Stimulated activated CD4-positive, alpha-beta T cell treated with anti-CD3 and anti-CD28 coated beads, Interleukin-12 subunit alpha, Interleukin-12 subunit beta, amount 100 ng/mL, for 4 hours (primary cell): ENCODE measurements at places on chromosomes 6 and 20.
A peak's percentile ranks its signal among the peaks of the same experiment; 100 is the strongest.

DNA sequence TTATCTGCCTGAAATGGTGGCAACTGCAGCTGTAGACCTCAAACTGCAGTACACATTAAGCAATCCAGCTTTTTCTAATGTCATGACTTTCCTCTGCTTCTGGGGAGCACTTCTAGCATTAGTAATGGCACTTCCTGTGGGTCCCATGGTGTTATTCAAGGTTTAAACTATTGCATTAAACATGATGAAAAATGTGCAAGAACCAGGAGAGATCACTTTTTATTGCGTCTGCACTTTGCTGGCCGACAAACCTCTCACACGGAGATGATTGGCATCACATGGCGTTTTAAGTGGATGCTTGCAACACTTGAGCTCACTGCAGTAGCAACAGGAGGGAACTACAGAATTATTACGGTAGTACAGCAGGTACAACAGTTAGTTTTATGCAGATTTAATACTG lies 148.4 kb downstream of the HIVEP2 start:
- DNase-seq, result no peak

DNA sequence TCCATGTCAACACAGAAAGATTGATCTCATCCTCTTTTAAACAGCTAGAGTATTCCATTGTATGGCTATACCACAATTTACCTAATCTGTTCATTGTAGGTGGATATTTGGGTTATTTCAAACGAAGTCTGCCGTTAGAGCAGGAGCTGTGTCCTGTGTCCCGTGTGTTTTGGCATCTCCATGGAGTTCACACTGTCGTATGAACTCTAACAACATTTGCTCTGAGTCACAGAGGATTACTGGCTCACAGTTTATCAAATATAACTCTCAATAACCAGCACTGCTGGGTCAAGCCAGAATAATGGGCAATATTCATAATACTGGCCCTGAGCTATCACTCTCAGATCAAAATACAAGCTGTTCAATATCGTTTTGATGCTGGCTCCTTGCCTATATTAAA lies 16.4 kb downstream of the TRAM2 start:
- DNase-seq, result no peak

DNA sequence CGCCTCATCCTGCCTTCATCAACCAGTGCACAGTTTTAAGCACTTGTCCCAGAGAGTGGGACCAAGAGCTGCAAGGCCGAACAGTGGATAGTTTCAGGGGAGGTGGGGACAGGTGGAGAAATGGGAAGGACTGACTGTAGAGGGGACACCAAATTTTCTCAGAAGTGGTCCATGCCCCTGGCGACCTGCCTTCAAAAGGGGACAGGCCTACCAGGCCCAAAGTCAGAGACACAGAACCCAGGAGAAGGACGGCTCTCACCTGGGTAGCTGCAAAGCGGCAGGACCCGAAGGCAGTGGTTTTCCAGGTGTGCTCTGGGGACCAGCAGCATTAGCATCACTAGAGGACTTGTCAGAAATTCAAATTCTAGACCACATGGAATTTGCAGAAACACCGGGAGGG lies 5.8 kb downstream of the TFEB start:
- DNase-seq, result no peak

DNA sequence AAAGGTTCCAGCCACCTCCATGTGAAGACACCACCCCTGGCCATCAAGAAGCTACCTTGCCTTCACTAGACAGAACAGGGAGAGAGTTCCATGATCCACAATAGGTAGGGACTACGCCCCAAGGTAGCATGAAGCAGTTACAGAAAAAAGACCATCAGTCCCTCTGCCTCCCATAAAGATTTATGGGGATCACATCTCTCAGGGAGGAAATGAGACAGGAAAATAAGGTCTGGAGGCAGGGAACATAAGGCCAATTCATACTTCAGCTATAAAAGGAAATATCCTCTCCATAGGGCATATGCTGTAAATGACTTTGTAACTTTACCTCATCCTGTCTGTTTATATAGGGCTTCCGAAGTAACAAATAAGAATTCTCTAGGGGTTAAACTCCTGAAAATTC lies 129.4 kb downstream of the OR2B2 start:
- no peak for DNase-seq

DNA sequence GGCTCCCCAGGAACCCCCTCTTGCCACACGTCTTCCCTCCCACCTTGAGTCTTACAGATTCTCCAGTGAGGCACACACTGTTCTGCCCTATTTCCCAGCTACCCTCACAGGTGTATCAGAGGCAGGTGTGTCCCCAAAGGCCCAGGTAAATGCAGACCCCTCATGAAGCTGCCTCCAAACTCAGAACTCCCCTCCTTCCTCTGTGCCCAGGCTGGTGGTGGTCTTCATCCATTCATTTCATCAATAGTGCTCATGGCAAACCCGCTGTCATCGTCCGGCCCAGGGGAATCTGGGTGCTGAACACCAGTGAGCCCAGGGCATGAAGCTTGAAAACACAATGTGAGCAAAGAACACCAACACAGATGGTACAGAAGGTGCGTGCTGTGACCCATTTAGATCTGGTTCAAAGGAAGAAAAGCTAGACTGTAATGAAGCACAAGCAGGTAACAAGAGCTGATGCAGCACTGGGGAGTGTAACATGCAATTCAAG lies 213.1 kb downstream of the SYNDIG1 start:
- DNase-seq, result no peak

- no peak for DNase-seq
Measured at GRCh38 chr6:161274898-161275297, 1.0 kb upstream of the AGPAT4 start.

GRCh38 chr20:4036351-4036750 lies 21.0 kb upstream of the RNF24 start:
- no peak for DNase-seq

DNA sequence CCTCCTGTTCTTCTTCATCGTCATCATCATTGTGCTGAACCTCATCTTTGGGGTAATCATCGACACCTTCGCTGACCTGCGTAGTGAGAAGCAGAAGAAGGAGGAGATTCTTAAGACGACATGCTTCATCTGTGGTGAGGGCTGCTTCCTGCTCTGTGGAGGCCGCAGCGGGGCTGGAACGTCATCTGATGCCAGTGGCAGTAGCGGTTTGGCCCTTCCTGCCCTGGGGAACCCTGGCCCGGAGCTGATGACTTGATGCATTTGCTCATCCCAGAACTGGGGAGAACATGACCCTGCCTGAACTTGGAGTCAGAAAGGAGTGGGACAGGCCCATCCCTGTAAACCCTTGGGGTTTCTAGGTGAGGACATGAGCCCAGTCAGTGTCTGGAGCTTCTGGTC lies 18.7 kb downstream of the UQCC2 start:
- peak; percentile 32 for DNase-seq

DNA sequence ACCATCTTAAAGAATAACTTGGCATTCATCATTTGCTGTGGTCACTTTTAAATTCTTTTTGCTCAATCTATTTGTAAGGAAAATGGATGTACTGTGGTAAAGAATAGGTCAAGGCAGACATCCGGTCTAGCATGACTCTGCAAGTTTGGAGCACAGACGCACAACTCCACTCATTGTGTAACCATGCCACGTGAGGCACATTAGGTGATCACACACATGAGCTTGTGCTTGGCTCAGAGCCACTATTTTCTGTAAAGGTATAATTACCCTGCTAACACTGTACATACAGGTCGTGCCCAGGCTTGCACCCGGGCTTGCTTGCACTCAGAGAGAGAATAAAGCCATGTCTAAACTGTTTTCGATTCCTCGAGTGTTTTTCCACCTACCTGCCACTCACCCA lies 1289.1 kb upstream of the ADGRB3 start:
- DNase-seq, result no peak

GRCh38 chr6:1624851-1625781 lies 15.4 kb downstream of the FOXC1 start:
- DNase-seq, result no peak

DNA sequence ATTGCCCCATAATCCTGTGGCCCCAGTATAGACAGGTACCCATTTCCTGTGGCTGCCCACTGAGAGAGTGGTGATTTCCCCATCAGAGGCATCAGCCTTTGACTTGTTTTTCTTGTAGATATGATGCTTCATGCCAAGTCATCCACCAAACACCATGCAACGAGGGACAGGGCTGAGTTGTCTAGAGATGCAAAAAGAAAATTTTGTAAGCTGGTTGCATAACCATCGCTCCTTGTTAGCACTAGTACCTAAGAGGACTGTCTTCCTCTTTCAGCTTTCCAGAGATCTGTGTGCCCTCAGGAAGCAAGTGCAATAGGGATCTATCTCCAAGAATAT lies 166.8 kb downstream of the BCAS1 start:
- DNase-seq, result no peak

DNA sequence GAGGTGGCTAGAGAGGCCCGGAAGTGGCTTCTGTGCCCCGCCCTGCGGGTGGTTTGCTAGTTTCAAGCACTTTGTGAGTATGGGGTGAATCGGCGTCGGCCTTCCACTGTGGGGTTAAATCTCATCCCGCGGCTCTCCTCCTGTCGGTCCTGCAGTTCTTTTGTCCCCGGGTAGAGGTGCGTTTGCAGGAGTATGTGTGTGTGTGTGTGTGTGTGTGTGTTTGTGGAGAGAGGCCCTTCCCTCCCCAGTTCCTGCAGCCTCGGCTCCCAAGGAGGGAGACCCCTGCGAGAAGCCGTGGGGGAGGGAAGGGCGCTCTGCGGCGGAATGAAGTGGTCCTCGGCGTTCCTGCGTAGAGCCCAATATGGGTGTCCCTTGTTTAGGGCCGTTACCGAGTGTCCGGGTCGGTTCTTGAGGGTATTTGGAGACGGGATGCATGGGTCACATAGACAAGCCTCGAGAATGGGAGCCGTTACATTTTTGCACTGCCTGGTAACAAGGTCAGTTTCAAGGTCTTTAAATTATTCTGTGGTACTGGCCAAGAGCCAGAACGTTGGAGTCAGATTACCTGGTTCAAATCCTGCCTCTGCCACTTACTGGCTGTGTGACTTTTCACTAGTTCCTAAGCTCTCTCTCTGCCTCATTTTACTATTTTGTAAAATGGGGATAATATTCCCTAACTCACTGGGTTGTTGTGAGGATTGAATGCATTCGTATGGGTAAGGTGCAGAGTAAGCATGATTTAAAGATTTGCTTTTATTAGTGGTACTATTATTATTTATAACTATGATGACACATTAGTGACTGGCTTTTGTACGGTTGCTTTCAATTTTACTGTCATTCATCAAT lies at the start of gene ZKSCAN3:
TSS of gene ZKSCAN3 (plus strand) at position 56 of the 846 bp plus-strand sequence. CDS start 9,640 bp downstream, outside the sequence.
- DNase-seq, result peak; percentile 80

GRCh38 chr6:19554356-19555225 lies 282.6 kb upstream of the ID4 start:
- DNase-seq, result no peak

DNA sequence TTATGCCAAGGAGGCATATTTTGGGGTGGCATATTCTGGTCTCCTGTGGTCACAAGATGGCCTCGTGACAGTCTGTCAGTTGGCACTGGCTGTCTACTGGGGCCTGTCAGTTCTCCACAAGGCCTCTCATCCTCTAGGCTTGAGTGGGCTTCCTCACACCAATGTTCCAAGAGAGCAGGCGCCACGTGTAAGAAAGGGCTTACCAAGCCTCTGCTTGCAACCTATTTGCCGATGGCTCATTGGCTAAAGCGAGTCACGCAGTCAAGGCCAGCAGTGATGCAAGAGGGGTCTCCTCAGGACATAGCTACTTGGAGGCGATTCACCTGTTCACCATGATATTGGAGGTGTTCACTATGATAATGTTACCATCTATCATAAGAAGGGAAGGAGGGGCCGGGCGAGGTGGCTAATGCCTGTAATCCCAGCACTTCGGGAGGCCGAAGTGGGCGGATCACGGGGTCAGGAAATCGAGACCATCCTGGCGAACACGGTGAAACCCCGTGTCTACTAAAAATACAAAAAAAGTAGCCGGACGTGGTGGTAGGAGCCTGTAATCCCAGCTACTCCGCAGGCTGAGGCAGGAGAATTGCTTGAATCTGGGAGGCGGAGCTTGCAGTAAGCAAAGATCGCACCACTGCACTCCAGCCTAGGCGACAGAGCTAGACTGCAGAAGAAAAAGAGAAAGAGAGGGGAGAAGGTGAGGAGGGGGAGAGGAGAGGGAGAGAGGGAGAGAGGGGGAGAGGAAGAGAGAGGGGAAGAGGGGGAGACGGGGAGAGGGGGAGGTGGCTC lies 35.3 kb downstream of the C6orf52 start:
- no peak for DNase-seq

GRCh38 chr6:158191761-158192160 lies 23.6 kb downstream of the GTF2H5 start:
- DNase-seq, result no peak

DNA sequence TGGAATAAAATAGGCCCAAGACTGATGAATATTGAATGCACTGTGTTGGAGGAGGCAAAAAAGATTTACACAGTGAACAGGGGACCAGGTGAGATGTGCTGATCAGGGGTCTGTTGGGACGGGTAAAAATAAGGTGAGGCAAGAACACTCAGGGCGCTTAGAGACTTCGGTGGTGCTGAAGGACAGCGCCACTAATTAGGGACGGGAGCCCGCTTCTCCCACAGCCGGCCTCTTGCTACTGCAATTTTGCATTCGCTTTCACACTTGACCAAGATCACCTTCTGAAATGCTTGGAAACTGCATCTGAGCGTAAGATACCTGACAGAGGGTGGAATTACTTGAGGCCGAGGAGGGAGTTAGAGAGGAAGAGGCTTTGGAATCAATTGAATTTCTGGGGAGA lies 7.3 kb downstream of the TFAP2D start:
- no peak for DNase-seq

- DNase-seq, result no peak
Measured at GRCh38 chr6:168211681-168212080, 107.9 kb downstream of the DACT2 start.

GRCh38 chr6:45447716-45448115 lies 70.0 kb upstream of the SUPT3H start:
- no peak for DNase-seq

- DNase-seq, result no peak
Measured at GRCh38 chr6:56848105-56848504, 106.8 kb upstream of the BEND6 start.

- no peak for DNase-seq
Measured at GRCh38 chr20:54620611-54621010, 145.2 kb downstream of the DOK5 start.

- no peak for DNase-seq
Measured at GRCh38 chr6:56299916-56300315, 52.5 kb upstream of the COL21A1 start.

DNA sequence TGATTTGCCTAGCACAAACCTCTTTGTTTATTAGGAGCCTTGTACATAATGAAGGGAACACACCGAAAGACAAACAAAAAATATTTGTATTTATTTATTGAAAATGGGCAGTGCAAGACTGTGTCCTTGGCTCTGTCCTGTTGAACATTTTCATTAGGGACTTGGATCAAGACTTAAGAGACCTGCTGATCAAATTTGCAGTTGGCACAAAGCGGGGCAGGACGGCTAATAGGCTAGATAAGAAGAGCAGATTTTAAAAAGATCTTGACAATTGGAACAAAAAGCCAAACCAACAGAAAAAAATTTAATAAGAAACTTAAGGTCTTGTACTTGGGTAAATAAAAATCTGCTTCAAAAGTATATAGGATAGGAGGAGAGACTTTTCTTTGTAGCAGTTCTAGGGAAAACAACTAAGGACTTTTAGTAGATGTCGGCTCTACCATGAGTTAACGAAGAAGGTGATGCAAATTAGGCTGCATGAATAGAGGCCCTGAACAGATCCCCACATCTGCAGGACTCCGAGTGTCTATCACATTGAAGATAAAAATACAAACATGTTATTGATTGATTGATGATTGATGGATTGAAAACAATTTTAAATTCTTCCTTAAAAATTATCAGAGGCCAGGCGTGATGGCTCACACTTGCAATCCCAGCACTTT lies 124.1 kb upstream of the SPACA1 start:
- no peak for DNase-seq
